ENCODE measurements at places on chromosomes 12 and 14. TPM values are rescaled to one million over a fixed set of nuclear protein-coding genes. Genes with fewer than 3 reads are reported as not detected.

DNA sequence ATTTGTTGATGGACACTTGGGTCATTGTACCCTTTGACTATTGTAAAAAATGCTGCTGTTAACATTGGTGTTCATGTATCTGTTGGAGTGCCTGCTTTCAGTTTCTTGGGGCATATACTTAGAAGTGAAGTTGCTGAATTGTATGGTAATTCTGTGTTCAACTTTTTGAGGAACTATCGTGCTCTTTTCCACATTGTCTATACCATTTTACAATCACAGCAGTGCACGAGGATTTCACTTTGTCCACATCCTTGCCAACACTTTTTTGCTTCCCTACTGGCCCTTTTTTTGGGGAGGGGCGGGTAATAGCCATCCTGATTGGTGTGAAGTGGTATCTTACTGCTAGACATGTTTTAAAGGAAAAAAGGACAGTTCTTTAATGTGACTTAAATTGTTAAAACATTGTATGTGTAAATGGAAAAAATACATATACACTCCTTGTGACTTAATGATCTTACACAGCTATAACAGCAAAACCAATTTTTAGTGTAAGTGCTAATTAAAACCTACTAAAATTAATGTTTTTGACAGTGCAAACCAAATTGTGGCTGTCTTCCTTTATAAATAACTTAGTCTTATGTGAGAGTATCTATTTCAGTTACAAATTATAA, 52.7 kb downstream of the WNK1 start:
- no peak for DNase-seq
- no peak overlapping the region for H3K27ac ChIP-seq
- no peak overlapping the region for H3K4me3 ChIP-seq
- H3K27me3 ChIP-seq: no peaks in the 10 kb centered on the region

The GSG1 gene
- 1.6 TPM for polyA plus RNA-seq

The TSHR gene
- polyA plus RNA-seq: 0.16 TPM

DNA sequence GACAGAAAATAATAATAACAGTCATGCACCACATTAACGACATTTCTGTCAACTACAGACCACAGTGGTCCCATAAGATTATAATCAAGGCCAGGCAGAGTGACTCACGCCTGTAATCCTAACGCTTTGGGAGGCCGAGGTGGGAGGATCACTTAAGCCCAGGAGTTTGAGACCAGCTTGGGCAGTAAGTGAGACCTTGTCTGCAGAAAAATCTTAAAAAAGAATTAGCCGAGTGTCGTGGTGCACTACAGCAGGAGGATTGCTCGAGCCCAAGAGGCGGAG, 8.6 kb downstream of the NAB2 start:
- no peaks in the 10 kb centered on the region for H3K27me3 ChIP-seq
- H3K4me3 ChIP-seq: no peak overlapping the region

The RNASE3 gene
- 0.18 TPM for polyA plus RNA-seq

DNA sequence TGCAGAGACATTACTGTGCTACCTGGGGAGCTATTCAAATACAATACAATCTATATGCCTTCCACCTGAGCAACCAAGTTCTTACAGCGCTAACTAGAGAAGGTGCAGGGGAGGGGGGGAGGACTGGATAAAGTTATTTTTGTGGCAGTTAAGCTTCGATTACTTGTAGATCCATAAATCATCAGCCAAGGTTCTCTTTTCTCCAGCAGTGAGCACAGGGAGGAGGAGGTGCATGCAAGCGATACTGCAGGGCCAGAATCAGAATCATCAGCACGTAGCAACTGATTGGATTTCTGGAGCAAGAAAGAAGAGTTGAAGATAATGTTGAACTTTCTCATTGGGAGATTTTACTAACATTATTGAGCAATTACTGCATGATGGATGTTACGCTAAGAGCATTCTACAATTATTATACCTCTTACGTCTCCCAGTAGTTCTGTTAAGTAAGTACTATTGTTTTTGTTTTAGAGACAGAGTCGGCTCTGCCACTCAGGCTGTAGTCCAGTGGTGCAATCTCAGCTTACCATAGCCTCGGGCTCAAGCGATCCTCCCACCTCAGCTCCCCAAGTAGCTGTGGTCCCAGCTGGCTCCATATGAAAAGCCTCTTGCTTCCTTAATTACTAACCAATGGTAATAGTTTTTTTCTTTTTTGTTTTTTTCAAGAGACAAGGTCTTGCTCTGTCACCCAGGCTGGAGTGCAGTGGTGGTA, 74.6 kb upstream of the EEA1 start:
- DNase-seq: no peak
- peaks cover 5% of the 10 kb centered on the region for H3K4me1 ChIP-seq
- H3K27me3 ChIP-seq: no peaks in the 10 kb centered on the region
- no peak overlapping the region for H3K27ac ChIP-seq
- no peak overlapping the region for H3K4me3 ChIP-seq

DNA sequence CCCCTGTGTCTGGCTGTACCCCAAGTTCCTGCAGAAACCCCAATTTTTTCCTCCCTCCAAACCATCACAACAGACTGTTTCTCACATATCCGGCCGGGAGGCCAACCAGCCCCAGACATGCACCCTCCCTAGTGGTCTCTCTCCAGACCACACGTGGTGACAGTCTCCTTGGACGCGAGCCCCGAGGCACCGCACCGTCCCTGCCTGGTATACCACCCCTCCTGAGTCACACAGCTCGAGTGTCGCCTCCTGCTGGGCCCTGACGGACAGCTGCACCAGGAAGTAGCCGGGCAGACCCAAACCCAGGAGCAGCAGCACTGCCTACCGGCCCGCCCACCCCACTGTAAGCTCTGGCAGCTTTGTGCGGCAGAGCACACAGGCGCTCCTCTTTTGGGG, 97.4 kb downstream of the RFLNA start:
- no peaks in the 10 kb centered on the region for H3K27me3 ChIP-seq
- DNase-seq: no peak
- peaks cover 60% of the 10 kb centered on the region for H3K4me1 ChIP-seq
- H3K27ac ChIP-seq: peak overlapping the region; percentile 34
- H3K36me3 ChIP-seq: peaks cover 46% of the 10 kb centered on the region

GRCh38 chr12:90940872-90941499, 14.0 kb downstream of the CCER1 start:
- H3K27me3 ChIP-seq: no peaks in the 10 kb centered on the region
- peak; percentile 18 for DNase-seq
- H3K36me3 ChIP-seq: no peaks in the 10 kb centered on the region

The TMTC1 gene
- 4.0 TPM for polyA plus RNA-seq

DNA sequence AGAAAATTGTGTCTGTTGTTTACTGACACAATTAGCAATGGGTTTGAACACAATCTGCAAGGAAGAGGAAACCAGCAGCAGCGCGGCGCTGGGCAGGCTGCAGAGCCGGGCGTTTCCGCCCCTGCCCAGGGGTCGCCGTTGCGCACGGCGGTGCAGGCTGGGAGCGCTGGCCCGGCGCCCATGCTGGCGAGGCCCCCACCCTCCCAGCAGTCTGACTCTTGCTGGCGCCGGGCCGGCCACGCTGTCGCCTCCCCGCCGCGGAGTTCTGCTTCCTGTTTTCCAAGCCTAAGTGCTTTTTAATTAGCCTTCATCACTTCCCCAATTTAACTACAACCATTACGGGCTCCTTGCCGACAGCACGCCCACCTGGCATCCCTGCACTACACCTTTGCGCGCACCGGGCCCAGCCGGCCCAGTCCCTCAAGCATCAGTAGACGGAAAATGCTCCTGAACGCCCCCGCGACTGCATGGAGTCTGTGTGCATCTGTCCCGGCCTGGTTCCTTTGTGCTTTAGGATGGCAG, 212.1 kb downstream of the GXYLT1 start:
- H3K27ac ChIP-seq: no peak overlapping the region
- DNase-seq: peak; percentile 23
- no peaks in the 10 kb centered on the region for H3K4me1 ChIP-seq
- peaks cover 3% of the 10 kb centered on the region for H3K27me3 ChIP-seq
- H3K4me3 ChIP-seq: peak overlapping the region; percentile 40

GRCh38 chr14:51086044-51086443, 8.9 kb downstream of the TRIM9 start:
- H3K36me3 ChIP-seq: no peaks in the 10 kb centered on the region
- no peak overlapping the region for H3K27ac ChIP-seq
- peaks cover 6% of the 10 kb centered on the region for H3K27me3 ChIP-seq
- no peak overlapping the region for H3K4me3 ChIP-seq
- H3K4me1 ChIP-seq: no peaks in the 10 kb centered on the region

- H3K4me3 ChIP-seq: no peak overlapping the region
- no peak overlapping the region for H3K27ac ChIP-seq
- H3K4me1 ChIP-seq: peaks cover 8% of the 10 kb centered on the region
- no peak for DNase-seq
Measured at GRCh38 chr14:81715731-81716130, 182.1 kb upstream of the SEL1L start.

The POTEG gene
- polyA plus RNA-seq: not detected

DNA sequence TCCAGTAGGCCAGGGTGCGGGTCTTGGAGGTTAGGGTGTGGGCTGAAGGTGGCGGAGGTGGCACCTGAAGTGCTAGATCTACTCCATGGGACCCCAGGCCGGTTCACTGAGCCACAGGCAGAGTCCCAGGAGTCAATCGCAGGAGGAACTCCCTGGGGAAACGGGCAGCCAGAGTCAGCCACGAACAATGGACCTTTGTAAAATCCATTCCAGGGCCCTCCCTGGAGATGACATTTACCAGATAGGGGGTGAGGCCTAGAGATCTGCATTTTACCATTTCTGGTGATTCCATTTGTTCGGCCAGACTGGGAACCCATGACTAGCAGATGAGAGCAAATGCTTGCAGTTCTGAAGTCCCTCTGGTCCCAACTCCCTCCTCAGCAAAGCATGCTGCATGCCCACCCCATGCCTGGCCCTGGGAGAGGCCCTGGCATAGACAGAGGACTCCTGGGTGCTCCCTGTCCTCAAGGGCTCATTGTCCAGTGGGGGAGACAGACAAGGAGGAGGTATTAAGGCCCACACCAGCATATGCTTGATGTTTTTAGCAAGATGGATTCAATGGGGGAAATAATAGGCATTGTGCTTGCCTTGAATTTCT, 115.5 kb downstream of the EML1 start:
- H3K27ac ChIP-seq: no peak overlapping the region
- peaks cover 44% of the 10 kb centered on the region for H3K36me3 ChIP-seq
- no peaks in the 10 kb centered on the region for H3K27me3 ChIP-seq
- DNase-seq: no peak
- no peaks in the 10 kb centered on the region for H3K4me1 ChIP-seq

The TMEM179 gene
- 11.8 TPM for polyA plus RNA-seq

GRCh38 chr14:55285048-55285652, 13.9 kb downstream of the FBXO34 start:
- peaks cover 6% of the 10 kb centered on the region for H3K36me3 ChIP-seq
- no peak for DNase-seq
- no peak overlapping the region for H3K27ac ChIP-seq
- no peaks in the 10 kb centered on the region for H3K4me1 ChIP-seq
- H3K4me3 ChIP-seq: no peak overlapping the region

GRCh38 chr12:64469455-64470142, 17.7 kb downstream of the TBK1 start:
- no peak overlapping the region for H3K27ac ChIP-seq
- no peak for DNase-seq
- no peak overlapping the region for H3K4me3 ChIP-seq

GRCh38 chr14:25094171-25094907, 44.4 kb upstream of the STXBP6 start:
- DNase-seq: no peak
- H3K27me3 ChIP-seq: no peaks in the 10 kb centered on the region
- H3K36me3 ChIP-seq: no peaks in the 10 kb centered on the region
- H3K27ac ChIP-seq: no peak overlapping the region

GRCh38 chr12:56632701-56633467, 2.8 kb upstream of the BAZ2A start:
- DNase-seq: no peak
- peaks cover 42% of the 10 kb centered on the region for H3K4me1 ChIP-seq
- H3K27me3 ChIP-seq: no peaks in the 10 kb centered on the region
- H3K4me3 ChIP-seq: no peak overlapping the region
- H3K36me3 ChIP-seq: peaks cover 4% of the 10 kb centered on the region

DNA sequence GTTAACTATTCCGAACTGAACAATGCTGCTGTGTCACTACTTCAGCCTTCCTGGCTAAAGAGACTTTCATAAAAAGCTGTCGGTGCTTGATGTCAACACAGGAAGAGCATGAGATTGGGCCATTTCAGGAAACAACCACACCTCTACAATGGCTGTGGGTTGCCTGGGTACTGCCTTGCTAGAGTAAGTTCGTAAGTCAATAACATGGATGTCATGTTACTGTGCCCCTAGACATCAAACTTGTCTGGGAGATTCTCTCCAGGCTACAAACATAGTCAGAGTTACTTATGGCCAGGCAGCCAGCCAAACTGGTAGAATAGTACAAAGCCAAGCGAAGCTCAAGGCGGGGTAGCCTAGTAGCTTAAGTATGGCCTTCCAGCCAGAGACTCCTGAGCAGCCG, 23.1 kb downstream of the MAX start:
- peaks cover 82% of the 10 kb centered on the region for H3K36me3 ChIP-seq
- H3K27ac ChIP-seq: peak overlapping the region; percentile 99
- no peak for DNase-seq
- H3K4me1 ChIP-seq: peaks cover 48% of the 10 kb centered on the region
- H3K27me3 ChIP-seq: no peaks in the 10 kb centered on the region

GRCh38 chr14:97177016-97177415, 379.8 kb downstream of the VRK1 start:
- H3K4me1 ChIP-seq: no peaks in the 10 kb centered on the region
- no peaks in the 10 kb centered on the region for H3K36me3 ChIP-seq
- no peak for DNase-seq
- H3K27me3 ChIP-seq: no peaks in the 10 kb centered on the region
- no peak overlapping the region for H3K27ac ChIP-seq
- H3K4me3 ChIP-seq: no peak overlapping the region

- no peak overlapping the region for H3K4me3 ChIP-seq
- no peaks in the 10 kb centered on the region for H3K4me1 ChIP-seq
- DNase-seq: no peak
- H3K36me3 ChIP-seq: no peaks in the 10 kb centered on the region
Measured at GRCh38 chr12:21551841-21552465, 25.9 kb downstream of the SPX start.

GRCh38 chr12:8904665-8905064, 9.6 kb upstream of the PHC1 start:
- DNase-seq: no peak
- no peaks in the 10 kb centered on the region for H3K4me1 ChIP-seq
- no peak overlapping the region for H3K27ac ChIP-seq
- H3K27me3 ChIP-seq: no peaks in the 10 kb centered on the region

GRCh38 chr14:97031530-97031929, 234.3 kb downstream of the VRK1 start:
- no peak for DNase-seq
- no peaks in the 10 kb centered on the region for H3K4me1 ChIP-seq
- H3K36me3 ChIP-seq: no peaks in the 10 kb centered on the region
- H3K4me3 ChIP-seq: no peak overlapping the region
